ENCODE measurements at places on chromosomes 16 and 17.

DNA sequence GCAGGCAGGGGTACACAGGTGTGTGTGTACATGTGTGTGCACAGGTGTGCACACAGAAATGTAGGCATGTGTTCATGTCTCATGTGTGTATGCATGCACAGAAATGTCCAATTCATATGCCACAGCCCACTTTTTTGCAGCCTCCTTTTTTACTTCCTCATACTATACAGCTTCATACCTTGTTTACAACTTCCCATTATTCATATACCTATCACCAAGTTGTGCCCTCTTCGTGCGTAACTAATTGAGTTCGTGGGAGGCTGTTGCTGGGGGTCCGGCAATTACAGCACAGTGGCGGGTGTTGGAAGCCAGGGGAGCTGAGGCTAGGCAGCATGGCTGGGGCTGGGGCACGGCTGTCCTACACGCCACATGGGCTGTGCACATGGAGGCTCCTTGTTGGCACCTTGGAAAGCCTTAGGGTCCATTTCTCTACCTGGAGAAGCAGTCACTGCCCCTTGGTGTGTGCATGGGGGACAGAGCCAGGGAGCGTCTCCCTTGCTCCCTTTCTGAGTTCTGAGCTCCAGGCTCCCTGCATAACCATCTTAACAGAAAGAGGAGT is 266.7 kb downstream of the ENGASE start:
- no peak for DNase-seq

DNA sequence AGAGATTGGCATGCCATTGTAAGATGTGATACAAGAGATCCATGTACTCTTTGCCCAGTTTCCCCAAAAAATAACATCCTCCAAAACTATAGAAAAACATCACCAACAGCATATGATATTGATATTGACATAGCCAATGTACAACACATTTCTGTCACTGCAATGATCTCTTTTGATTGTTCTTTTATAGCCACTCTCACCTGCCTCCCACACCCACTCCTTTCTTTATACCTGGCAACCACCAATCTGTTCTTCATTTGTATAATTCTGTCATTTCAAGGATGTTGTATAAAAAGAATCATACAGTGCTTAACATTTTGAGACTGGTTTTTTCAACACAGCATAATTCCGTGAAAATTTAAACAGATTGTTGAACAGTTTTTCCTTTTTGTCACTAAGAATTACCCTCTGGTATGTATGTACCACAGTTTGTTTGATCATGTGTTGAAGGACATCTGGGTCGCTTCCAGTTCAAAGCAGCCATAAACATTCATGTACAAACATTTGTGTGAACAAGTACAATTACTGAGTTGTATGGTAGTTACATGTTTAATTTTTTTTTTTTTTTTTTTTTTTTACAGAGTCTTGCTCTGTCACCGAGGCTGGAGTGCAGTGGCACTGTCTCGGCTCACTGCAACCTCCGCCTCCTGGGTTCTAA is 9.9 kb downstream of the KRTAP9-1 start:
- DNase-seq, result no peak

DNA sequence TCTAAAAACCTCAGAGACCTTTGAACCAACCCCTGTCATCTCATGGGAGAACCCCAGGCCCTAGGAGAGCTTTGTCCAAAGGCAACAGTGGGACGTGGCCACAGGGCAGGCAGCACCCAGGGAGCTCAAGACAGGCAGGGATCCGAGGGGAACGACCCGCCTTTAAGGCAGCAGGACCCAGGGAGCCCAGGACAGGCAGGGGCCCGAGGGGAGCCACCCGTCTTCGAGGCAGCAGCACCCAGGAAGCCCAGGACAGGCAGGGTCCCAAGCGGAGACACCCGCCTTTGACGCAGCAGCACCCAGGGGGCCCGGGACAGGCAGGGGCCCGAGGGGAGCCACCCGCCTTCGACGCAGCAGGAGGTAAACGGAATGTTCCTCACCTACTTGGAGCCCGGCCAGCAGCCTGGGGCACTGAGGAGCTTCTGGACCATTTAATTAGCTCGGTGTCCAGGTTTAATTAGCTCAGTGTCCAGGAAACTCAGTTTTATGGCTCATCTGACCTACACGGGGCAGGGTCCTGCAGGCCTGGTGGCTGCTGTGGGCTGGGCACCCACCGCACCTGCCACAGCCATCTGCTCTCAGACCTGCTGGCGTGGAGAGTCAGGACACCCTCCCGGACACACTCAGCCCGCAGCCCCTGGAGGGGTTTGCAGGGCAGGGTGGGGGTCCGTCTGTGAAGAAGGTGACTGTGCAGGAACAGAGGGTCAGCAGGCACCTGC is 24.4 kb downstream of the PIEZO1 start:
- no peak for DNase-seq

DNA sequence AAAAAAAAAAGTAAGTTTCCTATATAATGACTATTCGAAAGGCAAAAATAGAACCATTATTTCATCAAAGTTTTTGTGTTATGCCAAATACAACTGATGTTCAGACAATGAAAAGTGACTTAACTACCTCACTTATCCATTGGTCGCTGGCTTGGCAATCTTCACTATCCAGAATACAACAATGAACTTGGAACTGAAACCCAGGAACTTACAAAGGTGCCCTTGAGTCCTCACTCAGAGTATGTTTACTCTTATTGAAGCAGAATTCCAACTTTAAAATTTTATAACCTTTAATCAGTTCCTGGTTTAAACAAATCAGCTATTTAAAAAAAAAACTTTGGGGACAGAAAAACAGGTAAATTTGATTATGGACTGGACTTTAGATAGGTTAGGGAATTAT is 34.1 kb downstream of the HELZ start:
- DNase-seq, result no peak

DNA sequence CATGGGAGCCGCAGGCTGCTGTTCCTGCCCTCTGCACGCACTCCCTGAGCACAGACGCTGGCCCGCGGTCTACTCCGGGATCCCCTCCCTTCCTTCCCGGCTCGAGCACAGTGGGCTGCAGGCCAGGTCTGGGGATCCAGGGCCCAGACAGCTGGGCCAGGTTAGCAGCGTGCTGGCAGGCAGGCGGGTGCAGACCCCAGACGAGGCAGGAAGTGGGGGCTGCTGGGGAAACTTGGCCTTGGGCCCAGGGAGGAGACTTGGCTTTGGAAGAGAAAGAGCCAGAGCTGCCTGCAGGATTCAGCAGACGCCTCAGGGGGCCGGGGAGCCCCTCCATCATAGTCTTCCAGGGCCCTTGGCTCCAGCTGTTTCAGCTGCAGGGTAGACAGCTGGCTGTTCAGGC is 30.2 kb upstream of the ABCC3 start:
- DNase-seq, result peak; percentile 22

DNA sequence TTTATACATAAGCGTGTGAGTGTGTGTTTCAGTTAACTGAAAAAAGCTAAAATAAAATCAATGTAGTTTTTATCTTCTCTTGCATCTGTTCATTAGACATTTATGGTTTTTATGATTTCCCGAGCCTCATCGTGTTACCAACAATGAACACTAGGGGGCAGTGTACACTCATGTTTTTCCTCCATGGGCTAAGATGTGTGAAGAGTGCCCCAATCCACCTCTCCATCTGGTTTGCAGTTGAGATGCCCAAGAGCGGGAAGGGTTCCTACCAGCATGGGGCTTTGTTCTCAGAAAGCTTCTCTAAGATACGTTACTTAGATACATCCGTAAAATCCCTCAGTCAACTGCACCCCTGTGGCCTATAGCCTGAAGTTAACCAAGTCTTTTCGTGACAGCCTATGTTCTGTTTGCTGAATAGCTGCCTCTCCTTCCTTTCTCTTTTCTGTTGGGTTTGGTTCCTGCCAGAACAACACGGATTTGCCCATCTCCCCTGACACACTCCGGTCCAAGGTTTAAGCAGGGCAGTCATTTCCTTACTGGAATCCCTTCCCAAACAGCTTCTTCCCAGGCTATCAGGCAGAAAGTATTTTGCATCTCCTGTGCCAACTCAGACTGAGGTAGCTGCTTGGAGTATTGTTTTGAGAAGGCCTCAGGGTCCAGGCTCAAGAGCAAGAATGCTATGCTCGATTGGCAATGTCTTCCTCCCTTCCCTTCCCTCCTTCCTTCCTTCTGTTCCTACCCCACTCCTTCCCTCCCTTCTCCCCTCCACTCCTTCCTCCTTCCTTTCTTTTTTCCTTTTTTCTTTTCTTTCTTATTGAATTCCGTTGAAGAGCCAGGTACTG is 12.9 kb upstream of the ELAC2 start:
- DNase-seq, result peak; percentile 36

- no peak for DNase-seq
Measured at GRCh38 chr16:17379121-17379571, 91.6 kb downstream of the XYLT1 start.

- DNase-seq, result no peak
Measured at GRCh38 chr17:42001729-42002128, 15.5 kb downstream of the DNAJC7 start.

GRCh38 chr16:10100829-10101228 is 81.4 kb downstream of the GRIN2A start:
- no peak for DNase-seq

GRCh38 chr16:17497648-17498047 is 26.9 kb upstream of the XYLT1 start:
- no peak for DNase-seq

GRCh38 chr16:2500918-2501750 is 12.6 kb upstream of the ATP6V0C start:
- peak; percentile 84 for DNase-seq

- DNase-seq, result no peak
Measured at GRCh38 chr16:149024-149660, 3.3 kb upstream of the HBZ start.

DNA sequence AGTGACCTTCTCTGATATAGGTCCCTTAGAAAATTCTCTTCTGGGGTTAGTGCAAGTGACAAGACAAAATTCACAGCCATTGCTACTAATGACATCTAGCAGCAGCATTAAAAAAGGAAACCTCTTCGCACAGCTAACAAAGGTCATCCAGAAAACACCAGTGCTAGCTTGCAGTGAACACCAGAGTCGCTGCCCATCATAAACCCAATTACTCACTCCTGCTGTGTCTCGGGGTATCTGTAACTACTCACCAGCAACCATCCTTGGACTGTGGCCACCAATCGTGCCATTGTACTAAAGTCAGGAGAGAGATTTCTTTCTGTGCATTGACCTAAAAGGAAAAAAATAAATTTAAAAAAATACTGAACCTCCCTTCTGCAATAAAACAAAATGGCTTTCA is 1494.7 kb upstream of the CDH8 start:
- DNase-seq, result no peak

DNA sequence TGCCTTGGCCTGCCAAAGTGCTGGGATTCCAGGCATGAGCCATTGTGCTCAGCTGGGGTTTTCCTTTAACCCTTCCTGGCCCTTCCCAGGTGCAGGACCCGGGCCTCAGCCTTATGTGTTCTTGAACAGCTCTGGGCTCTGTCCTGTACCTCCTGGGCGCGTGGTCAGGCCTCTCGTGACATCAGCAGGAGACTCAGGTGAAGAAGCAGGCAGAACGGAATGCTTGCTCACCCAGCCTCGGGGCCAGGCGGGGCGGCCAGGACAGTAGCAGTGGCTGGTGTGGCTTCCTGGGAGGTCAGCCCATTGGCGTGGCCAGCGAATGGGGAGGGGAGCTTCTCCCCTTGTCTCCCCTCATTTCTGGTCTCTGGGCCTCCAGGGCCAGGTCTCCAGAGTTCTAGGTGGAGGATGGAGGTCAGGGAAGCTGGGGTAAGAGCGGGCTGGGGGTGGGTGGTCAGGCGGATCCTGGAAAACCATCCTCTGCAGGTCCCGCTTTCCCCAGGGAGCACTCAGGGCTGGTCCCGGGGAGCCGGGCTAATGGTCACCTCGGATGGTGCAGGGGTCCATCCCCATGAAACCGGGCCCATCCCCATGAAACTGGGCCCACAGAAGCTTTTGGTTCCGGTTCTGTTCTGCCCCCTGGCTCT is 281.5 kb downstream of the SEC14L1 start:
- DNase-seq, result no peak

GRCh38 chr16:75389096-75389690 is 44.1 kb downstream of the CFDP1 start:
- DNase-seq, result no peak

- DNase-seq, result no peak
Measured at GRCh38 chr17:38898291-38898679, 27.1 kb upstream of the LASP1NB start.

- peak; percentile 46 for DNase-seq
Measured at GRCh38 chr17:336110-337021, 16.2 kb downstream of the RPH3AL start.

- peak; percentile 12 for DNase-seq
Measured at GRCh38 chr16:73891129-73891542, 405.5 kb upstream of the PSMD7 start.

DNA sequence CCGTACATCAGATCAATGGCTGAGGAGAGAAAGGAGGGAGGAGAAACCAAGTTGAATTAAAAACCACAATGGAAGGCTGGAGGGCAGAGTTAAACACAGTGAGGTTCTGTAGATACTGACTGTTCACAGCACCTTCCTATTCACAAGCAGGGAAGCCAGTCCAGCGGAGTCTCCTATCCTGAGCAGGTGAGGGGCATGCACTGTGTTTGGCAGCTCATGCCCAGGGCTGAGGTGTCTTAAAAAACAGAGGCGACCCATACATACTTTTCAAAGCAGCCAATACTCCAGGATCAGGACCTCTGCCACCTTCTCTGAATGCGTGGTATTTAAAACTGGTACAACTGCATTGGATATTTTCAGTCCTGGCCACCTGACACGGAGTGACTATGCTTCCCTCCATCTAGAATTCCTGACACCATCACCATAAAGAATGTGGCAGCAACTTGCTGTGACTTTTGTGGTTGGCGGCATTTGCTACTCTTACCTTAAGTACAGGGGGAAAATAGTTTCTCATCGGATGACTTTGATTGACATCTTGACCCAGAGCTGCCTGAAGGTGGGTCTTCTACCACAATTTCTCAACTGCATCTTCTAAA is 21.5 kb downstream of the USP22 start:
- DNase-seq, result no peak

Data from mucosa of gallbladder (tissue), 1 donor.